ENCODE measurements at places on chromosomes 2 and 18.

- no peak for DNase-seq
These were observed 89.1 kb downstream of the ZEB2 start for GRCh38 chr2:144430722-144431391.

DNA sequence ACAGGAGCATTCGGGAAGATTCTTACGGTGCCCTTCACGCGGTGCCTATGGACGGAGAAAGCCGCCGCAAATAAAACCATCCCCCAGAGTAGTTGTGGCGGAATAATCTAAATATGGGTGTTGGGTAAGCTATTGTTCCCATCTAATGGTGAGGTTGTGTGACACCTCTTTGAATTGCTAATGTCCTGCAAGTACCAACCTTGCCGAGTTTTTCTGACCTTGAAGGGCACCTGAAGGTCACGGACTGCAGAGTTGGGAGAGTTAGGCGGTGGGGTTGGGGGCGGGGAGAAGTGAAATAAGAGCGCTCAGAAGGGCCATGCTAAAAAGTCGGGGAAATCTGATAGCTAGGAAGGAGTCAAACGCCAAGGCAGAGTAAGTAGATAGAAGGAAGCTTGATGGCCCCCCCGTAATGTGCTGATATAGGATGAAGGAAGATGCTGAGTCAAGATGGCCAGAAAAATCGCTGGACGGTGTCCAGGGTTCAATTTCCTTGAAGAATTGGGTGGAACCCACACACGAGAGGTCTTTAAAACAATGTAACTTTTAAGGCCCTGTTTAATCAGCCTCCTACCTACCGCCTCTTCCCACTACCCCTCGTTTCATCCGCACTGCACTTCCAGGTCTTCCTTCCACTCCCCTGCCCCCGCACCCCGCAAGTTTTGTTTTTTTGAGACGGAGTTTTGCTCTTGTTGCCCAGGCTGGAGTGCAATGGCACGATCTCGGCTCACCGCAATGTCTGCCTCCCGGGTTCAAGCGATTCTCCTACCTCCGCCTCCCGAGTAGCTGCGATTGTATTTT, 600 bp downstream of the KATNAL2 start:
- DNase-seq: peak; percentile 8

- DNase-seq: no peak
These were observed 78.7 kb upstream of the OTX1 start for GRCh38 chr2:62971936-62972335.

GRCh38 chr2:192203876-192204275, 9.1 kb upstream of the TMEFF2 start:
- DNase-seq: no peak

DNA sequence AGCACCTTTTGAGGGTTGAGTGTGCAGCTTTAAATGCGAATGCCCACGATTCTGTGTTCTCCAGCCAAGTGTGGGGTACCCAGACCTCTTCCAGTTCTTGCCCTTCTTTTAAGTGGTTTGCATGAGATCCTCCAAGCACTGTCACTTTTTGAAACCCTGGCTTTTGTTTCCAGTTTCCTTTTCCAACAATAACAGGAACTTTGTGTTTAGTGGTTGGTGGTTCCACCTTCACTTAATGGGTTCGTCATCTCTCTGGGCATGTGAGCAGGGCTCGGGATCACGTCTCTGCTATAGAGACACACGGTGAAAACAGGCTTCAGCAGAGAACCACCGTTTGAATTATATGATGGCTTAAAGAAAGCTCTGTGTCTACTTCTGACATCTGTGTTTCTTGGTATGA, 197.6 kb downstream of the LDLRAD4 start:
- no peak for DNase-seq

DNA sequence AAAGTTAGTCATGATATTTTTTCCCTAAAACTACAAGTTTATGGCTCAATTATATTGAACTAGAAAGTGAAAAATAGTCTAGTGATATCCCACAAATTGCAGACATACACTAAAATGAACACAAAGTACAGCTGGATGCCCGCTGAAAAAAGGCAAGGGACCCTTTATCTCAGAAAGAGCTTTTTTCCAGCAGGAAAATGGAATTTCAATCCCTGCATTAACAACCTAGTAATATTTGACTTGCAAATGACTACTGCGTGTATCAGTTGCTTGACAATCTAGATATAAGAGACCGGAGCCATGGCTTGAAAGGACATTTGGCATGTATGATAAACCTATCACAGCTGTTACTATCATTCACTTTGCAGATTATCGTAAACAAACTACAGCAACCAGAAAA, 49.1 kb downstream of the LRPPRC start:
- DNase-seq: no peak

GRCh38 chr2:191747170-191747530, 69.2 kb downstream of the NABP1 start:
- no peak for DNase-seq

DNA sequence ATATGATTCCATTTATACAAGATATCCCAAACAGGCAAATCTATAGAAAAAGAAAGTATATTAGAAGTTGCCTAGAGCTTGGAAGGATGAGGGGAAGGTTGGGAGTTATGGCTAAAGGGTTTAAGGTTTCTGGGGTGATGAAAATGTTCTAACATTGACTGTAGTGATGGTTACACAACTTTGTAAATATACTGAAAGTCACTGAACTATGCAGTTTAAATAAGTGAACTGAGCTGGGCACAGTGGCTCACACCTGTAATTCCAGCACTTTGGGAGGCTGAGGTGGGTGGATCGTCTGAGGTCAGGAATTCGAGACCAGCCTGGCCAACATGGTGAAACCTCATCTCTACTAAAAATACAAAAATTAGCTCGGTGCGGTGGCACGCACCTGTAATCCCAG, 91.5 kb downstream of the ATAD2B start:
- DNase-seq: no peak

GRCh38 chr2:78718024-78718423, 307.5 kb upstream of the REG3G start:
- DNase-seq: no peak

DNA sequence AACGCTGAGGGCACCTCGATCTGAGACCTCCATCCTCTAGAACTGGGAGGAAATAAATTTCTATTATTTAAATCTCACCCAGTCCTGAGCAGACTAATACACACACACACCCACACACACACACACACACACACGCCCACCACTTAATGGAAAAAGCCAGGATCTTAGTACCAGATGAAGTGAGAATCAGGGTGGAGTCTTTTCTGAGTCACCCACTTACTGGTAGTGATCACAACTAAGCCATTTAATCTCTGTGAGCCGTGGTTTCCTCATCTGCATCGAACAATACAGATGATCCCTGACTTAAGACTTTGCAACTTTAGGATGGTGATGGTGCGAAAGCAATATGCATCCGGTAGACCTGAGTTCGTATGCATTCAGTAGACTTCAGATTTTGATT, 18.6 kb downstream of the THNSL2 start:
- DNase-seq: no peak

GRCh38 chr2:177882501-177882900, 190.1 kb downstream of the PDE11A start:
- DNase-seq: no peak

DNA sequence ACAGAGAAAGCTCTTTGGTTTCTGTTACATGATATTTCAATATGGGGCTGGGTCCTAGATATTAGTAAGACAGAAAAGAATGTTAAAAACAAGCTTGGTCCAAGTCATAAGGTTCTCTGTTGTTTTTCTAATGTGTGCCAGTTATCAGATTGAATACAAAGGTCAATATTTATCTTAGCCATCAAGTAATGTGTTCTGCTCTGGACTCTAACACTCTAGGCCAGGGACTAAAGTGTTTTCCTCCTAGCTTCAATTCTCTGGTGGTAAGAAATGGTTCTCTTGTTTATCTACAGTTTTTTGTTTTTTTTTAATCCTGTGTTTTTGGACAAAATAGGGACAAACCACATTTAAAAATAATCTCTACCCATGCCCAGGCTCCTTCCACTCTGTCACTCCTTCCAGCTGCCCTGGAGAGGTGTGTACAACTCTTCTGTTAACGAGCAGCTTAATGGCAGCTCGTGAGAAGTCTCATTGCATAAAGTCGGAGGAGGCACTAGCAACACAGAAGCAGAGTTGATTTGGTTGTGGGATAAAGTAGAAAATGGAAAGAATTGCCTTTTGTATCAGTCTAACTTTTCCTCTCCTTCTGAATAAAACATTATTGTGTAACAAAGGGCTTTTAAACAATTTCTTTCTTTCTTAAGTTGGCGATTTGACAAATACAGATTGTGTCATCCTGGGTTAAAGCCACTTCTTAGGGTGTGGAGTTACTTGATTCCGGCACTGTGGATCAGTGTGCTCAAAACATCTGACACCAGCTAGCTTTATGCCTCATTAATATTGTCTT, 8.0 kb upstream of the SESTD1 start:
- peak; percentile 17 for DNase-seq

GRCh38 chr18:69399253-69399652, 1.4 kb upstream of the DOK6 start:
- no peak for DNase-seq

- DNase-seq: peak; percentile 93
These were observed 111.8 kb downstream of the STPG4 start for GRCh38 chr2:47043142-47043890.

DNA sequence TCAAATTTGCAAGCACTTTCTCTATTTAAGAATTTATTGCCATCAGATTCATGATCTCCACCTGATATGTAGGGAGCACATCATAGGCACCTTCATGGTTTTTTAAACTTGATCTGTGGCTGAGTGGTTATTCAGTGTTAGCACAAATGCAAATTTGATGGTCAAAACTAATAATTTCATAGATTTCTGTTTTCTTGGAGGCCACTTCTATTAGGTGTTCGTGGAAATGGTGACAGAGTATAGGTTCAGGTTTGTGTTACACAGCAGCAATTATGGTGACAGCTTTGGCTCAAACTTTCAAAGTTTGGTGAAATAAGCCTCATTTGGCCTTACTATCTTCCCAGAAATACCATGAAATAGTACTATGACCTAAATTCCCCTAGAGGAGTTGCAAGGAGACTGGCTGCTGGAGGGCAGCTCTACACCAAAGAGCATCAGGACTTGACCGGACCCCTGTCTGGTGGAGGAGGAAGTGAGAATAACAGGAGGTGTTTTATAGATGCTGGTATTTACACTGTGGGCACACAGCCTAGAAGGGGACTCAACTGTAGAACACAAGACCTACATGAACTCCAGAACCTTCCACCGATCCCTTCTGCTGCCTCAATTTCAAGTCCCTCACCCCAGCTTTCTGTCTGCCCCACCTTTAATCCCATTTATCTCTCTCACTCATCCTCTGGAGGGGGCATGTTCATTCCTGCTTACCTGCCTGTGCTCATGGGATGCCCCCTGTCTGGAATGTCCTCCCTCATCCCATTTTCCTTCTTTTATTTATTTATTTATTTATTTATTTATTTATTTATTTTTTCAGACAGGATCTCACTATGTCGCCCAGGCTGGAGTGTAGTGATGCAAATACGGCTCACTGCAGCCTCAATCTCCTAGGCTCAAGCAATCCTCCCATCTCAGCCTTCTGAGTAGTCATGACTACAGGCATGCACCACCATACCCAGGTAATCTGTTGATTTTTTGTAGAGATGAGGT, 132.9 kb upstream of the SIX2 start:
- no peak for DNase-seq

GRCh38 chr2:156158808-156159207, 173.7 kb downstream of the NR4A2 start:
- DNase-seq: no peak

GRCh38 chr2:37730037-37730818, 58.8 kb upstream of the CDC42EP3 start:
- no peak for DNase-seq

GRCh38 chr2:143574069-143574468, 444.9 kb downstream of the ARHGAP15 start:
- DNase-seq: no peak

- DNase-seq: no peak
These were observed 133.3 kb downstream of the PTRHD1 start for GRCh38 chr2:24659862-24660261.

GRCh38 chr18:30727849-30728248, 314.7 kb downstream of the DSC3 start:
- DNase-seq: no peak

- no peak for DNase-seq
These were observed 53.2 kb downstream of the SMAD7 start for GRCh38 chr18:48897531-48897930.

DNA sequence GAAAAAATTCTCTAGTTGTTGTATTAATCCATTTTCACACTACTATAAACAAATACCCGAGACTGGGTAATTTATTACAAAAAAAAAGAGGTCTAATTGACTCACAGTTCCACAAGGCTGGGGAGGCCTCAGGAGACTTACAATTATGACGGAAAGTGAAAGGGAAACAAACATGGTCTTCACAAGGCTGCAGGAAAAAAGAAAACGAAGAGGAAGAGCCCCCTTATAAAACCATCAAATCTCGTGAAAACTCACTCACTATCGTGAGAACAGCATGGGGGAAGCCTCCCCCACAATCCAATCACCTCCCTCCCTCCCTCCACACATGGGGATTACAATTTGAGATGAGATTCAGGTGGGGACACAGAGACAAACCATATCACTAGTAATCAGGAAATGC, 61.7 kb upstream of the SPTBN1 start:
- DNase-seq: no peak

DNA sequence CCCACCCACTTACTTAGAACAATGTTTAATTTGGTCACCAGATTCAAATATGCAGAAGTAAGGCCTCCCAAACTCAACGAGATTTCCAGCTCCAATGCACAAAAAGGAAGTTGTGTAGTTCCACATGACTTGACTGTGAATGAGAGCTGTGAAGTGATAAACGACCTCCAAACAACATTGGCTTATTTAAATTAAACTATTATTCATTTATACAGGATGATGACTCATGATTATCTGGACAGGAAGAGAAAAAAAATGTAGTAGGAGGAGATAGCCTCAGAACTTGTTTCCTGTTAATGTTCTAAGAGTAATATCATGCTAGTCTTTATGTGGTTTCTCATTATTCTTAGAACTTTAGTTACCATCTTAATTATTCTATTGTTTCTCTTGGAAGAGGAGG, 237.3 kb downstream of the C1D start:
- peak; percentile 20 for DNase-seq

DNA sequence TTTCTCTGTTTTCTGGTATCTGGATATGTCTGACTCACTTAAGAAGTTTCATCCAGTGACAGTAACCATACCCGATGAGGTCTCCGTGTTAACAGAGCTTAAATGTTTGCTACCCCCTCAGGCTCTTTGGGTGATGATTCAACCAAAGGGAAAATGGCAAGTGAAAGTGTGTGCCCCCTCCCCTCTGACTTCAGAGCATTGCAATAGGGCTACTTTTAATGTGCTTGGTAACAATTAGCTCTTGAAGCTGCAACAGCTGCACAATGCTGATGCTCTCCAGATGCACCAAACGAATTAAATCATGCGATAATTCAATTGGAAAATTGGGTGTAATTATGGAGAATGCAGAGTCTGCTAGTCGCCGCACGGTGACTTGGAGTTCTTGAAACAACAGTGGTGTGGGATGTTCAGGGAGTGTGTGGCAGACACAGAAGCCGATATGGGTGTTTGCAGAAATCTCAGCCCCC, 270.7 kb downstream of the ALK start:
- DNase-seq: no peak

DNA sequence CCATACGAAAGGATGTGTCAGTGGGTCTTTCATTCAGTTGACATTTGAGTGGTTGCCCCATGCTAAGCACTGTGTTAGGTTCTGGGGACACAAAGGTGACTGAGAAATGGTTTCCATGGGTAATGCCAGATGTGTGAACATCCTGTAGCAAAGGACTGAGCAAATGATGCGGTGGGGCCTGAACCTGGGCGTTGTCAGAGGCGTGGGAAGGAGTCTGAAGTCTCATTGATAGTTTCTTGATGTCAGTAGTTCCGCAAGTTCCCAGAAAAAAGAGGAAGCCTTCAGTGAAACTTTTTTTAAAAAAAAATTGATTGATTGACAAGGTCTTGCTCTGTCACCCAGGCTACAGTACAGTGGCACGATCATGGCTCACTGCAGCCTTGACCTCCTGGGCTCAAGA, 56.9 kb downstream of the LIMS1 start:
- no peak for DNase-seq

GRCh38 chr2:195871326-195871725, 197.3 kb downstream of the DNAH7 start:
- no peak for DNase-seq
